ENCODE measurements at places on chromosomes 3 and 15. TPM values are rescaled to one million over a fixed set of nuclear protein-coding genes. Genes with fewer than 3 reads are reported as not detected.

GRCh38 chr3:178472941-178473340 lies 63.3 kb upstream of the KCNMB2 start:
- no peak for DNase-seq

Gene KLHL40
- not detected for total RNA-seq

Gene FMN1
- total RNA-seq, result 8.6 TPM

- no peak for DNase-seq
Measured at GRCh38 chr15:38554354-38554753, 10.3 kb downstream of the RASGRP1 start.

Gene PCSK6
- total RNA-seq, result 7.7 TPM

- DNase-seq, result no peak
Measured at GRCh38 chr3:133851266-133851906, 44.3 kb downstream of the RAB6B start.

DNA sequence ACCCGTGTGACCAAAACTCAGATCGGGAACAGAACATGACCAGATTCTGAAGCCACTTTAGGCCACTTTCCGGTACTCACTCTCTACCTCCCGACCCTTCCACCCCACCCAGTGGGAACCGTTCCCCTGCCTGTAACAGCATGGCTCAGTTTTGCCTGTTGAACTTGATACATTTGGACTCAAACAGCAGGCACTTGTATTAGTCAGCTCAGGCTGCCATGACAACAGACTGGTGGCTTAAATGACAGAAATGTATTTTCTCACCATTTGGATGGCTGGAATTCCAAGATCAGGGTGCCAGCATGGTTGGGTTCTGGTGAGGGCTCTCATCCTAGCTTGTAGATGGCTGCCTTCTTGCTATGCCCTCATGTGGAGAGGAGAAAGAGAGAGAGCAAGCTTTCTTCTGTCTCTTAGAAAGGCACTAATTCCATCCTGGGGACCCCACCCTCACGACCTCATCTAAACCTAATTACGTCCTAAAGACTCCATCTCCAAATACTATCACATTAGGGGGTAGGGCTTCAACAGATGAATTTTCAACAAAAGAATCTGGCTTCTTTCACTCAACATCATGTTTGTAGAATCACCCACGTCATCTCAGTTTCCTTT lies 9.3 kb upstream of the SSUH2 start:
- no peak for DNase-seq

GRCh38 chr3:11655196-11655928 lies 11.6 kb upstream of the VGLL4 start:
- no peak for DNase-seq

DNA sequence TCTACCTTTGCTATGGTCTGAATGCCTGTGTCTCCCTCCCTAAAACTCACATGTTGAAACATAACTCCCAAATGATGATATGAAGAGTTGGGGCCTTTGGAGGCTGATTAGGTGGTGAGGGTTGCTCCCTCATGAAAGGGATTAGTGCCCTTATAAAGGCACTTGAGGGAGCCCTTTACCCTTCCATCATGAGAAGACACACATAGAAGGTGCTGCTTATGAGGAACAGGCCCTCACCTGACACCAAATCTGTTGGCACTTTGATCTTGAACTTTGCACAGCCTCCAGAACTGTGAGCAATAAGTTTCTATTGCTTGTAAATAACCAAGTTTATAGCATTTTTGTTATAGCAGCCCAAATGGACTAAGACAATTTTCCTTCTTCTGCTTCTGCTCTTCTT lies 76.2 kb upstream of the ADAMTS9 start:
- no peak for DNase-seq

Gene SMCO1
- under 0.01 TPM for total RNA-seq
